ENCODE measurements at places on chromosomes 6 and 20. TPM values are rescaled to one million over a fixed set of nuclear protein-coding genes. Genes with fewer than 3 reads are reported as not detected.

OR2J3 gene
- not detected for total RNA-seq

IRF4 gene
- 0.03 TPM for total RNA-seq

SIRPD gene
- not detected for total RNA-seq

SDC4 gene
- total RNA-seq, result 48.7 TPM

ACTL10 gene
- not detected for total RNA-seq

RIPPLY2 gene
- 0.06 TPM for total RNA-seq

ZKSCAN8 gene
- 22.4 TPM for total RNA-seq

SEL1L2 gene
- total RNA-seq, result not detected

ANKS1A gene
- total RNA-seq, result 18.2 TPM

FABP7 gene
- 1.7 TPM for total RNA-seq

DOK5 gene
- not detected for total RNA-seq

REM1 gene
- not detected for total RNA-seq

CST2 gene
- total RNA-seq, result not detected
